ENCODE measurements at places on chromosomes 2 and 18.
A peak's percentile ranks its signal among the peaks of the same experiment; 100 is the strongest.

DNA sequence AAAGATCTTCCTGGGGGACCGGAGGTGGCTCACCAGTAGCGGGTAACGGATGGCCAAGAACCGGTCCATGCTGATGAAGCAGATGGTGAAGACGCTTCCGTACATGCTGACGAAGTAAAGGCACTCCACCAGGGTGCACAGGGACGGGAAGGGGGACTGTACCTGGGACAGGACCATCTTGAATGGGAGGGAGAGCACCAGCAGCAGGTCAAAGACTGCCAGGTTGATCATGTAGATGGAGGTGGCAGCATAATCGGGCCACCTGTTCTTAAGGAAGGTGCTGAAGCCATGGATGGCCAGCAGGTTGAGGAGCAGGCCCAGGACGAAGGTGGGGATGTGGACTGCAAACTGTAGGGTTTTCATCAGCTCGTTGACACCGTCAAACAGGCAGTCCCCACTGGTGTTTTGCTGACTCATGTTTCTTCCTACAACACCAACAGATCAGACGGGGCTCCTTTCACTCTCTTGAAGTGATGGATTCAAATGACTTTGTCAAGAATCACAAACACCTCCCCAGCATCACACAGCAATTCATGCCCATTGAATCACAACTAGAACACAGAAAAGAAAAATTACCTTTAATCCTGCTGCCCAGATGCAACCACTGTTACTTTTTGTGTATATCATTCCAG is 14.4 kb downstream of the GPR55 start:
- no peak for DNase-seq

- DNase-seq = no peak
These were observed 49.3 kb downstream of the CD226 start for GRCh38 chr18:69898241-69898861.

GRCh38 chr2:174259981-174260380 is 11.6 kb upstream of the OLA1 start:
- DNase-seq = peak; percentile 50

DNA sequence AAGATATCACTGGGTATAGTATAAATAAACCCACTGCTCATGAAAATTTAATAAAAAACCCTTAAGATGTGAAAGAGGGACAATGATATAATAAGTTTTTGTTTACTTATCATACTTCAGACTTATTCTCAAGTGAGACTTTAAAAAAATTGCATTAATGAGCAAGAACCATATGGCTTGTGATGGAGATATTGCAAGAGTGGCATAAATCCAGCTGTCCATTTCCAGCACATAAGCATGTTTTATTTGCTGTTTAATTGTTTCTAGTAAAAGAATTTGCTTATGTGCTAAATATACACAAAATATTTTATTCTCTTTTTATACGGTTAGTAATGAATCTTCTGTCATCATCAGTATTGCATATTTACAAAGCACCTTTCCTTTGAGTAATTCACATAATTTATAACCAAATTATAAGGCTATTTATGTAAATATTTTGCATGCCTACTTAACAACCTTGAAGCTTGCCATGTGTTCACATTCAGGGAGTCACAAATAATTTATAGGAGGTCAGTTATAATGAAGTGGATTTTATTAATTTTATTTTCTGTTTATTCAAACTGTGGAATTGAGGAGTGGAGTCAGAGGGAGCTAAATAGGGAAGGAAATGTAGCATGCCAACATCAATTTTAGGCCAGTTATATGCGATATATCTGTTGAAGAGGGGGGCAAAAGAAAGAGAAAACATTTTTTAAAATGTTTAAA is 318.5 kb upstream of the CWC22 start:
- no peak for DNase-seq

DNA sequence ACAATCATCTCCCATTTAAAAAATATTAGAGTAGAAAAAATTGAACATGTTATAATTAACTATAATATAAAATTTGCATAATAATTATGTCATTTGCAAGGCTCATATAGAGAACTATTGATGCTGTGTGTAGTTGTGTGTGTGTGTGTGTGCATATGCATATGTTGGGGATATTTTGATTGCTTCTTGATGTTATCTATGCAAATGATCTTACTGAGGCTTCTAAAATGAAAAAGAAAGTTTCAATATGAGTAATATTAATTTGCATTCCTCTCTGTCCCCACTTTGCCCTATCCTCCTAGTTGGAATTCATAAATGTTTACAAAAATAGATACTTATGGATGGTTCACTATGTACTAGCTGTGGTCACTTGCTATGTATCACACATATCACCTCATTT is 523.3 kb downstream of the TRIB2 start:
- no peak for DNase-seq

GRCh38 chr2:8719528-8719927 is 37.7 kb downstream of the ID2 start:
- DNase-seq = no peak

DNA sequence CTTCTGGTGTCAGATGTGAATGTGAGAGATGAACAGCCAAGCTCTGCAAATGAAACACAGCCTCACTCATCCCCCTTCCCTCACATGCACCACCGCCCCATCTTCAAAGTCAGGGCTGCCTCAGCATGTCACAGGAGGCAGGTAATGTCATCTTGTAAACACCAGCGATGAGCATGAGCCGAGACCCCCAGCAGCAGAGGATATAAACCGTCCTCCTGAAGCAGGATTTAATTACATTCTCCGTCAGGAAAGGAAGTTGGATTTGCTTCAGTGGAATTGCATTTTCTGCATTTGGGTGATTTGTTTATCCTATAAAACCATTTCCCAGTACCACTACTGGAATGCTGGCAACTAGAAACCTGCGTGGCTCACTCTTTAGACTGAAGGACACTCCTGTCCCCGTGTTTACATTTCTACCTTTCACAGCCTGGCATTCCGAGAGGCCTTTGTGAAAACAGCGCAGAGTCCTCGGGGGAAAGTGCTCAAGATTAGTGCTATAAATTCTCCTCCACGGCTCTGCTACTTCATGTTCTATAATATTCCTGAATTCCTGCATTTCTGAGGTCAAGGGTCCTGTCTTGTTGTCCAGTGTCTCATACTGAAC is 619.2 kb downstream of the IRS1 start:
- no peak for DNase-seq

DNA sequence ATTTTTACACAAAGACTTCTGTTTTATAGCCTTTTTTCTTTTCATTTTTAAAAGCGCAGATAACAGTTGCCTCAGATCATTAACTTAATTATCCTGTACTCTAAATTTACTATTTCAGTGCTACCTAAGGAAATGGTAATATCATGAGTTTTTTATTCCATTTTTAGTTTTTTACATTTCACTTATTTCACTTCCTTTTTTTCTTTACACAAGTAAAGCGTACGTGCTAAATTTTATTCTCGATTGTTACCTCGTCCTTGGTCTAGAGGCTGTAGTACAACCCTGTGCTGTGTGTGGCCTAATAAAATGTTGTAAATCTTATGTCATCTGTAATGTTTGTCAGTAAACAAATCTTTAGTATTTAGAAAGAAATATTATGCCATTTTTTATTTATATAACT is 49.2 kb downstream of the CRIM1 start:
- DNase-seq = peak; percentile 30

GRCh38 chr18:24735624-24736231 is 275.3 kb downstream of the HRH4 start:
- no peak for DNase-seq

DNA sequence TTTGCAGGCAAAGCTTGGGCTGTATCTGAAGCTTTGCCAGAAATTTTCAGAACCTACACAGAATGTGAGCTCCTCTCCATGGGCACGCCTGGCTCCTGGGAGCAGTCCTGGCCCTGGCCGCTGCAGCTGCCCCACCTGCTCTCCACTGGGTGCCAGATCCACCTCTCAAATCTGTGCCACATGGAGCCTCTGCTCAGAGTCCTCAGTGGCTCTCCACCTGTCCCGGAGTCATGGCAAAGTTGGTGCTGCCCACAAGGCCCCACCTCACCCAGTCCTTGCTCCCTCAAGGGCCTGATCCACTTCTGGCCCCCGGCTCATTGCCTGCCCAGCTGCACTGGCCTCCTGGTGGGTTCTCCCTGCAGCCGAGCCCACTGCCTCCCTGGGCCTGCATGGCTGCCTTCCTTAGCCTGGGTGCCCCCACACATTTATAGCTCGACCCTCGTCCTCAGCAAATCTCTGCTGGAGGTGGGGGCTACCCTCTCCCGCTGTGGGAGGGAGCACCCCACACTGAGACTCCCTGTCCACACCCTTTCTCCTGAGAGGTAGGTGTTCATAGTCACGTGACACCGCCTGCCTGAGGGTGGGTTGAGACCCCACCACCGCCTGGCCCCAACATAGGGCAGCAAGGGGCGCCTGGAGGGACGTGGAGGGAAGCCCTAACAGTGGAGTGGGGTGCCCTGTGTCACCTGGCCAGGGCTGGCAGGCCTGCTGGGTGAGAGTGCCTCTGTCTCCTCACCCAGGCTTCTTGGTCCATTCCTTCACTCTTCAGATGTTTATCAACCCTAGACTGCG is 224.1 kb downstream of the SH3RF3 start:
- no peak for DNase-seq

DNA sequence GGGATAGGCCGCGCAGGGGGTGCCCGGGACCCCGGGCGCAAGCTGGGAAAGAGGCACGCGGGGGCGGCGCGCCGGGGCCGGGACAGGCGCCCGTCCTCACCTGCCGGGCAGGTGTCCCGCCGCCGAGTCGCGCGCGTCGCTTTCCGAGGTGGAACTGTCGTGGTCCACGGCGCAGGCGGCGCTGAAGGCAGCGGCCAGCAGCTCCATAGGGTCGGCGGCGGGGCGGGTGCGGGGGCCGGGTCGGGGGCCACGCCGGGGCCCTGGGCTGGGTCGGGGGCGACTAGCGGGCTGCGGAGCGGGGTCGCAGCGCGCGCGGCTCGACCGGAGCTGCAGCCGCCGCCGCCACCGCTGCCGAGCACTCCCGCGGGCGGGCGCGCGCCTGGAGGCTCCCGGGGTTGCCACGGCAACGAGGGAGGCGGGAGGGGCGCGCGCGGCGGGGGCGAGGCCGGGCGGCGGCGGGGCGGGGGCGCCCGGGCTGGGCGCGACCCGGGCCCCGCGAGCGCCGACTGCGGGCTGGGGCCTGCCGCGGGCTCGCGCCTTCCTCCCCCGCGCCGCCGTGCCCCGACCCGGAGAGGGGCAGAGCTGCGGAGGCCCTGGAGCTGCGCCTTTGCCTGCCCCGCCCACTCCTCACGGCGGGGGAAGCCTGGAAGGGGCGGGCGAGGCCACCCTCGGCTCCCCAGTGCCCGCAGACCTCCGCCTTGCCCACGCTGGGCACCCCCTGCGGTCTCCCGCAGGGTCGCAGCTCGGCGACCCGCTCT is 57.9 kb downstream of the SNORC start:
- DNase-seq = no peak

GRCh38 chr2:235467588-235467987 is 26.3 kb upstream of the AGAP1 start:
- peak; percentile 2 for DNase-seq

DNA sequence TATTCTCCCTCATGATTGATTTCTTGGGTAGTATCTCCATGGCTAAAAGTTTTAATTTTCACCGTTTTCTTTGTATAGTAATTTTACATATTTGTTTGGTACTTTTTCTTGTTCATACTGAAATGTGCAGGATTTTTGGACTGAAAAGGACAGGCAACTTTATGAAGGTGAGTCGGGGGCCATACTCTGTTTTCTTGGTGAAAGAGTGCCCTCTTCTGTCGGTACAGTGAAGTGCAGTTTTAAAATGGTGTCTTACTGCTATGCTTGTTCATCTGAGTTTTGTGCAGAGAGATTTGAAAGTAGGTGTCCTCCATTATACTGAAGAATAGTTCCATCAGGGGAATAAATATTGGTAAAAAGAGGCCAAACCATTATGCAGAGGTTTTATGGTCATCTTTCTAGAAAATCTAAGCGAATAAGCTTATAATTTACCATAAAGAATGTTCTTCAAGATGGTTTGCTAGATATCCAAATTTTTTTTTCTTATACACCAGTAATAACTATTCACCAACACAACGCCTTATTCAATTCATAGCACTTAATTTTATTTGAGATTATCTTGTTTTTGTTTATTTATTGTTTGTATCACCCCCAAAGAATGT is 8.7 kb upstream of the SERPINB13 start:
- DNase-seq = peak; percentile 13

DNA sequence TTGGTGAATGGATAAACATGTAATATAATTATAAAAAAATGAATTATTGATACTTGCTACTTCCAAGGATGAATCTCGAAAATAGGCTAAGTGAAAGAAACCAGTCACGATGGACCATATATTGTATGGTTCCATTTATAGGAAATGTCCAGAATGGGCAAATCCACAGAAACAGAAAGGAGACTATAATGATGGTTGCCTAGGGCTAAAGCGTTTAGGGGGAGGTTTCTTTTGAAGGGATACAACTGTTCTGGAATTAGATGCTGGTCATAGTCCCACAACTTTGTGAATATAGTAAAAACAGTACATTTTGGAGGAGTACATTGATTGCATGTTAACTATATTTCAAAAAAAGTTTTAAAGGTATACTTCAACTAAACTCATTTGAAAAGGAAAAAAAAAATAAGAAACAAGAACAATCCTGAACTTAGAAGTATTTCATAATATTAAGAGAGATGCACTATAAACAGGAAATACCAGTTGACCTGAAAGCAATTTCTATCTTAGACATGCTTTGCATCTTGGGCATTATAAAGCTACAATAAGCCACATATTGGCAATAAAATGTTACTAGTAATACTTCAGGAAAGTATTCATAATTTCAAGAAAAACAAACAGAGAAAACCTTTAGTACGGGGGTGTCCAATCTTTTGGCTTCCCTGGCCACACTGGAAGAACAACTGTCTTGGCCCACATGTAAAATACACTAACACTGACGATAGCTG is 130.0 kb downstream of the C2orf74 start:
- no peak for DNase-seq

- DNase-seq = no peak
These were observed 15.5 kb upstream of the SIX2 start for GRCh38 chr2:45024600-45025291.

GRCh38 chr2:216871333-216871934 is 11.6 kb upstream of the TNP1 start:
- no peak for DNase-seq

DNA sequence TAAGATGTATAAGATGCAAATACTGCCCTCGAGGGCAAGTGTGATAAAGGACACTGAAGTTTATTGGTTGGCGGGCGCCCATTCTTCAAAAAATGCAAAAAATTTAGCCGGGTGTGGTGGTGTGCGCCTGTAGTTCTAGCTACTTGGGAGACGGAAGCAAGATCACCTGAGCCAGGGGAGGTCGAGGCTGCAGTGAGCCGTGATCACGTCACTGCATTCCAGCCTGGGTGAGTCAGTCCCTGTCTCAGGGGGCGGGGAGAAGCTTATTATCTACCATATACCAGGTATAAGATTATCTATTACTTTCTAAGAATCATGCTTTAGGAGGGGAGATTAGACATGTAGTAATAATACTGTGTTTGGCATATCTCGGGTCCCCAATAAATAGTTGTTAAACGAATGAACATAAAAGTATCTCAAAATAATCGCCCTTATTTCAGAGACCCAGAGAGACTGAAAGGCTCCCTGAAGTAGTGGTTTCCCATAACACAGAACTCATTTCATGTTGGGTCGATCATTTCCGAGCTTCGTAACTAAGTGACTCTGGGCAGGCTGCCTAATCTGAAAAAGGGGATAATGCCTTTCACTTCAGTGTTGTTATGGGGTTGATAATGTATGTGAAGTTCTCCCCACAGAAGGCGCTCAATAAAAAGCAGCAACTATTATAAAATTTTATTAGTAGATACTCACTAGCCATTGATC is 1.2 kb upstream of the SELENOI start:
- DNase-seq = no peak

GRCh38 chr2:240386326-240386725 is 49.1 kb upstream of the GPC1 start:
- DNase-seq = no peak

GRCh38 chr2:36410681-36411080 is 55.1 kb downstream of the CRIM1 start:
- no peak for DNase-seq

- peak; percentile 81 for DNase-seq
These were observed 60.1 kb upstream of the PAX3 start for GRCh38 chr2:222358876-222359275.
